ENCODE measurements at places on chromosomes 4 and X.

DNA sequence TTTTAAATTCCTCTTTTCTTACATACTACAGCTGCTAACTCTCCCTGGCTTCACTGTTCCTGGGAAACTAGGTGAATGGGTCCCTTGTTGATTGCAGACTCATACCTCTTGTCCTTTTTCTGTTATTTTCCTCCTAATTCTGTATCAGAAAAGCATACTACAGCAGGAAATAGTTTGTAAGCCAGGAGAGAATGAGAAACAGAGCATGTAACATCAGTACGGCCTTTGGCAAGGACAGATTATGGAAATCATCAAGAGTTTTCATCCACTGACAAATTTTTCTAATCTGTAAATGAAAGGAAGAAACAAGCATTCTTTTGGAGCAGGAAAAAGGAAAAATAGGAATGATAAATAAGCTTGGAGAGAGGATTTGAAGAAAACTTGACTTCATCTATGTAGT lies 239.2 kb downstream of the ANTXR2 start:
- no peak for DNase-seq

DNA sequence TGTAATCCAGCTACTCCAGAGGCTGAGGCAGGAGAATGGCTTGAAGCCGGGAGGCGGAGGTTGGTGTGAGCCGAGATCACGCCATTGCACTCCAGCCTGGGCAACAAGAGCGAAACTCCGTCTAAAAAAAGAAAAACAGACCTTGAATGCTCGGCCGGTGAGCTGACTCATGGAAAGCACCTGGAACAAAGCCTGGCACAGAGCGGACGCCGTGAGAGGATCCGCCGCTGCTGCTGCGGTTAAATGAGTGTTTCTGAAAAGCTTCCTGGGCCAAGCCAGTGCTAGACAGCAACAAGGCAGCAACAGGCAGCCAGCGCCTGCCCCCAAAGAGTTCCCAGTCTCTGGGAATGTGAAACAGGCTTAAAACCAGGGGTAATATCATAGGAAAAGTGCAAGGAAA lies 186.4 kb downstream of the AFAP1 start:
- DNase-seq: no peak

DNA sequence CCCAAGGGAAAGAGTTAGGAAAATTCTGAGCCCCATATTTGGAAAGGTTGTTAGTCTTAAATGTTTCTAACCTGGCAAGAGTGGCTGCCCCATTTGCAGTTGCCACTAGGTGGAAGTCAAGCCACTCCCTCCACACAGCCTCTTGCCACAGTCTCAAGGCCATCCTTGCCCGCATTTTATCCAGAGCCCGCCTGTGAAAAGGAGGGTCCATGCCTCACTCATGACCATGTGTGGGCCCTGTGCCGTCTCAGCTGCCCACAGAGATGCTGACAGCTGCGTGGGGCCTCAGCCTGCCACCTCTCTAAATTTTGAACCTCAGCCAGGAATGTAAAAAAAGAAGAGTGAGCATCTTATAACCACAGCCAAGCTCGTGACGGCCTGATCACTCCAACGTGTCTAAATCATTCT lies 201.5 kb upstream of the FAM241A start:
- peak; percentile 66 for DNase-seq

- no peak for DNase-seq
Measured at GRCh38 chr4:176217510-176217909, 22.1 kb upstream of the SPATA4 start.

DNA sequence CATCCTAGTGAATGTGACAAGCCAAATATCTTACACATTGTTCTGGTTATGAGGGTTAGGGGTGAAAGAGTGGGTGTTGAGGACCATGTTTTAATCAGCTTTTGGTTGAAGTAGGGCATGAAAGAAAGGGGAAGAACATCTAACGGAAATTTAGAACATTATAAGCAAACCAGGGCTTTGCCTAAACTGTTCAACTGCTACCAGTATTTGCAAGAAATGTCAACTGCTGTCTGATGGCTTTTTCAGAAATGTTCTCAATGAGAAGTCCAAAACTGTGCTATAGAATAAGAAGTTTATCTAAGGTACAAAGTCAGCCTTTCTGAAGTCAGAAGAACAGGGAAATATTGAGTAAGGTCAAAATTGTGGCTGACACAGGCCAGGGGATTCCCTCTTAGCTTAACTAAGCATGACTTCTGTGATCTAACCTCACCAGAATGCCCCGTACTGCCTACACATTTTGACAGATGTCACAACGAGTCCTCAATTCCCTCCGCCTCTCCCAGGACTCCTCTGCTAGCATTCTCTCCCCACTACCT lies 67.1 kb downstream of the DTHD1 start:
- DNase-seq: no peak

DNA sequence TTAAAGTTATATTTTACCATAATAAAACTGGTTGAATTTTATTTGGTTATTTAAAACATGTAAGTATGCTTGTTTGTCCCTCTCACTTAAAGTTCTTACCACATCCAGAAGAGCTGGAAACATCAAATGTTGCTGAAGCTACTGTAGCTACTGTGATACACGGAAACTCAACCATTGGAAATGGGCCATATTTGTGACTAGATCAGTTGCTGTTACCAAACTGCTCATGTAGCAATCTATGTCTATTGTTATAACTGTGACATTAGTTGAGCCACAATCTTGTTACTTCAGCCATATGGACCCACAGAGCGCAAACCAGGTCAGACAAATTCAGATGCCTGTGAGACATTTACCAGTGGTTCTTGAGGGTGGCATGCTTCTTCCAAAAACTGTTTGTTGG lies 41.6 kb downstream of the NDNF start:
- DNase-seq: no peak

Measured in HCT116 (cell line).